Stimulated activated CD8-positive, alpha-beta memory T cell treated with anti-CD3 and anti-CD28 coated beads, Interleukin-12 subunit alpha, Interleukin-12 subunit beta, amount 100 ng/mL, for 4 hours (primary cell): ENCODE measurements at places on chromosomes 4 and X.

GRCh38 chr4:6021831-6022606 lies 3.8 kb upstream of the C4orf50 start:
- no peak for DNase-seq

GRCh38 chrX:107684956-107685385 lies 56.7 kb downstream of the PRPS1 start:
- no peak for DNase-seq

DNA sequence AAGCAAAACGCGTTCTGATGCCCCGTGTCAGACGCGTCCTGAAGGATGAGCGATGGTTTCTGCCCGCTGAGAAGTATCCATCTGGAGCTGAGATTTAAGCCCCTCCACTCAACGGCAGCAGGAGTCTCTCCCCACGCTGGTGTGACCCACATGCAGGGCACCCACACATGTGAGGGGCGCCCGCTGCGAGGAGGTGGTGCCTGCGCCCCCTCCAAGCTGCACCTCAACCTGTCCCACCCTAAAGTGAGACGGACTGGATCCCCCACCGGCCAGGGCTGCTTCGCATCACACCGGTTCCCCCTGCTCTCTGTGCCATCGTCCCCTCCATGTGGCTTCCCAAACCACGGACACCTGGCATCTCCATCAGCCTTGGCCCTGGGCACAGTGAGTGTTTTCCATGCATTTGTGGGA lies 4.5 kb upstream of the PDE6B start:
- no peak for DNase-seq

DNA sequence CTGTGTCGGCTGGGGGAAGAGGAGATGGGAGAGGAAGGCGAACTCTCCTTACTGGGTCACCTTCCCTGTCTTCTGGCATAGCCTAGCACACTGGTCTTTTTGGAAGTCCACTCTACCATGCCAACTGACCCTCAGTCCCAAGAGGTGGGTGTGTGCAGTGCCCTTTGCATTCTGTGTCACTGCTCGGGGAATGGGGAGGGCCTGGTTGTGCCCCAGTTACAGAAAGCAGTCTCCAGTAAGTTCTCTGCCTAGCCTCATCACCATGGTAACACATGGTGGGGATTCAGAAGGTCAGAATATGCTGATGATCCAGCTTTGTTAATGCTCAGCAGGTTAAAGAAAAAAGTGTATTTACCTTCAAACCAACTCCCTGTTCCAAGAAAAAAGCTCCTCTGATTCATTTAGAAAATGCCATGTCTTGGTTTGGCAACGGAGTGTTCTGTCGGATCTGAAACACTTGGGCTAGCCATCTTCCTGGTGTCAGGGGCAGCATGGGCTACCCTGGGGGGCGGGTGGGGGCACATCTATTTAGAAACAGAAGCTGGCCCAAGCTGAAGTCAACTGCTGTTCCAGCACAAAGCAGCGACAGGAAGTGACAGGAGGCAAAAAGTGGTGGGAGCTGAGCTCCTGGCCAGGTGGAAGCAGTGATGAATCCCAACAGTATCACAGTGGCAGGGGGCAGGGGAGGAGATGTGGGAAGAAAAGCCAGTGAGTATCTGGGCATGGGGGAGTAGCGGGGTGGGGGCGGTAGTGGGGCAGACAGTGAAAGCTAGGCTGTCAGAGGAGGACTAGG lies 37.0 kb downstream of the NSG1 start:
- no peak for DNase-seq

DNA sequence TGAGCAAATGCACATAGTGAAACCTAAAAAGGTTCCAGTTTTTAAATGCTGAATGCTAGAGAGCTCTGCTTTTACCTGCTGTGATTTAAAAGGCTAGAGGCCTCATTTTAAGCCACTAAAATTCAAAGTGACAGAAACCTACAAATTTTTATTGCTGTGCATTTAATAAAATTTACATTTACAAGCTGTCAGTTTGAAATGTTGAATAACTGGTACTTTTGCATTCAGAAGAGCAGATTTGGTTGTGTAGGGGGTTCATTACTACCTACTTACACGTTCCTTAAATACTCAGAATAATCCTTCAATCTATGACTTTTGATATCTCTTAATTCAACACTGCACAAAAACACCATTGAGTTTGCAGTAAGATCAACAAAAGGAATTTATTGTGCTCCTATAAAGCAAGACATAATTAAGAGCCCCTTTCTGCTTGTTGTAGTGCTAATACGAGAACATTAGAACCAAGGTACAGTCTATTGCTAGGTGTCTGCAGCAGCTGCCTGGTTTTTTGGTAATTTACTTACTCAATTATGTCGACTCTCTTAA lies 27.9 kb downstream of the NKX3-2 start:
- no peak for DNase-seq

- DNase-seq = no peak
Measured at GRCh38 chrX:136674270-136674985, 26.5 kb downstream of the CD40LG start.

- DNase-seq = no peak
Measured at GRCh38 chr4:109134268-109134667, 168.2 kb downstream of the COL25A1 start.

- no peak for DNase-seq
Measured at GRCh38 chr4:73609706-73610105, 10.5 kb downstream of the RASSF6 start.

DNA sequence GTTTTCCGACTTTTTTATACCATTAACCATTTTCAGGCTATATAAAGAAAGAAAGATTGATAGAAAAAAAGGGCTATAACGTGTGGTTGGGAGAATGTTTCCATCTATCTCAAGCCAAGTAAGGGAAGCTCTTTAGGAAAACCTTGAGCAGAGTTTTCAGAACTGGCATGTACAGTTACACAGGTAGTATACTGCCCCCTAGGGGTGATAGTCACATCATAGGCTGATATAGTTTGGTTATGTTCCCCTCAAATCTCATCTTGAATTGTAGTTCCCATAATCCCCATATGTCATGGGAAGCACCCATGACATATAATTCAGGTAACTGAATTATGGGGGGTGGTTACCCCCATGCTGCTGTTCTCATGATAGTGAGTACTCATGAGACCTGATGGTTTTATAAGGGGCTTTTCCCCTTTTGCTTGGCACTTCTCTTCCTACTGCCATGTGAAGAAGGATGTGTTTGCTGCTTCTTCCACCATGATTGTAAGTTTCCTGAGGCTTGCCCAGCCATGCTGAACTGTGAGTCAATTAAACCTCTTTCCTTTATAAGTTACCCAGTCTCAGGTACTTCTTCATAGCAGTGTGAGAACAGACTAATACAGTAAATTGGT lies 186.8 kb downstream of the TMA16 start:
- no peak for DNase-seq

DNA sequence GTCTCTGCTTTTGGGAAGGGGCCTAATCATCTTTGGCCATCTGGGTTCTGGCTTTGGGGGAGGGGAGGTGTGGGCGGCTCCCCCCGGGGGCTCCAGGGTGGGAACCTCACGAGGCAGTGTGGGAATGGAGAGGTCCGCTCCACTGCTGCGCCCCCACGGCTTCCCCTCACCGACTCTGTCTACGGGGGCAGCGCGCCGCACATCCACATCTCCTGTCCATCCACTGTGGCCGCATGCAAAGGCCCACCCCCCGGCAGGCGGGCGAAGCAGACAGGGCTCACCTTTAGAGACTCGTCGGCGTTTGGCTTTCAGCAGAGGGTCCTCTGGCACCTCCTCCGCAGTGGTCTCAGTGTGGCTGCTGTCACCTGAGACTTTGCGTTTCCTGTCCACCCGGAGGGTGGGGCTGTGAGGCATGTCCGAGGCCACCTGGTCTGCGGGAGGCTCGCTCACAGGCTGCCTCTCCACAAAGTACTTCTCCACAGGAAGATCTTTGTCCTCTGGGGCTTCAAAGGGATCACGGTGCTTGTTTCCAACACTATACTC lies 33.6 kb downstream of the BCOR start:
- no peak for DNase-seq

- no peak for DNase-seq
Measured at GRCh38 chr4:175823015-175823742, 11.1 kb upstream of the GPM6A start.

- no peak for DNase-seq
Measured at GRCh38 chrX:41933546-41933945, 10.2 kb upstream of the CASK start.

GRCh38 chr4:109910256-109910655 lies 2.4 kb upstream of the EGF start:
- no peak for DNase-seq

- DNase-seq = no peak
Measured at GRCh38 chr4:84032372-84032771, 466.7 kb downstream of the NKX6-1 start.

- no peak for DNase-seq
Measured at GRCh38 chrX:71253253-71254091, 468 bp downstream of the ZMYM3 start.
